ENCODE measurements at places on chromosomes 16 and 17.

DNA sequence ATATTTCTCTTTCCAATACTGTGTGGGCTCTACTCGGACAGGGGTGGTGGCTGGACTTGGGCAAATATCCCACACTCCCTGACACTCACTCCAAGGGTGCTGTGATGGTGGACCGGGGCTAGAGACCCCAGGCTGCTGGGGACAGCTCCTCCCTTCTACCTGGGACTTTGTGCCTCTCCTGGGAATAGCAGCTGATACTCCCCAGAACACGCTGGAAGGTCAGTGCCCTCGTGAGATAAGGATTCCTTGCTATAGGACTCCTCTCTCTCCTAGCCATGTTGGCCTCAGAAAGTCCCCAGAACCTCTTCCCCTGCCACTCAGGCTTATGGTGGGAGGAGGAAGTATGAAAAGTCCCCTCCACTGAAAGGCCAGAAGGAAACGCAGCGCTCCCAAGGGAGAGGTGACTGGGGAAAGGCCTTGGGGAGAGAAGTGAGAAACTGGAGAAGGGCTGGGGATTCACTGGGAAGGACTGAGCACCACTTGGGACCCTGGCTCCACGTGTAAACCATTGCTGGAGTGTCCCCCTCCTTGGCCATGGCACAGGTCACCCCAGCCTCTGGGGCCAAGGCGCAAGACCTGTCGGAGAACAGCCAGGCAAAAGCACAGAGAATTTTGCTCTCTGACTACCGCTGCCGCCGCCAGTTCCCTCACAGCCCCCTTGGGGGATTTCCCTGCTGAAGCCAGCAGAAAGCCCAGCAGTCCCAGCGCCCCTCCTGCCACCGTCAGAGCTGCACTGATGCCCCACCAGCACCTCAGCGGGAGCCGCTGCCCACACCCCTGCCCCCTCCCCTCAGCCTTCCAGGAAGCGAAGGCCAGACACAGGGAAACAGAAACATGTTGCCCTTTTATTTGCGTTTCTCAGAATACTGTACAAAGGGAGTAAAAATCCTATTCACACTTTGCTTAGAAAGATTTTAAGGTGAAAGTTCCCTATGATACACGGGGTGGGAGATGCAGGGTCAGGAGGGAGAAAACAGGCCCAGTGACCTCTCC lies 2.1 kb upstream of the GSDMB start:
- DNase-seq = no peak

GRCh38 chr17:37527249-37527851 lies 37.7 kb downstream of the DUSP14 start:
- peak; percentile 42 for DNase-seq

- no peak for DNase-seq
These were observed 32.2 kb upstream of the HAS3 start for GRCh38 chr16:69073181-69073702.

DNA sequence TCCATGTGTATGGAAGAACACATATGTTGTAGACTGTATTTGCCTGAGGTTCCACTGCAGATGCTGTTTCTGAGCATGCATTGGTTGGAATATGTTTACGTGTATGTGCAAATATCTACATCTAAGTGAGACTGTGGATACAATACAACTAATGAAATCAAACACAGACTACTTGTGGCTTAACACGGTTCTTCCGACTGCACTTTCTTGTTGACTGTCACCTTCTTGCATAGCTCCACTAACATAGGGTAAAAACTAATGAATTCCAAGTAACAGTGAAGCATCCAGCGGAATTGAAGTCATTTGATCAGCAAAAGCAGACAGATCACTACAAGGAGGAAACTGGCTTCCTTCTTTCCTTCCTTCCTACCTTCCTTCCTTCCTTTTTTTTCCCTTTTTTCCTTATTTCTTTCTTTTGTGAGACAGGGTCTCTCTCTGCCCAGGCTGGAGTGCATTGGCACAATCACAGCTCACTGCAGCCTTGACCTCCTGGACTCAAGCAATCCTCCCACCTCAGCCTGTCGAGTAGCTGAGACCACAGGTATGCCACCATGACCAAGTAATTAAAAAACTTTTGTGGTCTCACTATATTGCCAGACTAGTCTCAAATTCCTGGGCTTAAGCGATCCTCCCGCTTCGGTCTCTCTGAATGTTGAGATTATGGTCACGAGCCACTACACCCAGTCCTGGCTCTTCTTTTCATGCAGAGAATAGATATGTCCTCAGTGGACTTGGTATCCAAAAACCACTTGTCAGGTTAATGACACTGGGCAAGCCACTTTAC lies 22.0 kb upstream of the CCL1 start:
- no peak for DNase-seq

DNA sequence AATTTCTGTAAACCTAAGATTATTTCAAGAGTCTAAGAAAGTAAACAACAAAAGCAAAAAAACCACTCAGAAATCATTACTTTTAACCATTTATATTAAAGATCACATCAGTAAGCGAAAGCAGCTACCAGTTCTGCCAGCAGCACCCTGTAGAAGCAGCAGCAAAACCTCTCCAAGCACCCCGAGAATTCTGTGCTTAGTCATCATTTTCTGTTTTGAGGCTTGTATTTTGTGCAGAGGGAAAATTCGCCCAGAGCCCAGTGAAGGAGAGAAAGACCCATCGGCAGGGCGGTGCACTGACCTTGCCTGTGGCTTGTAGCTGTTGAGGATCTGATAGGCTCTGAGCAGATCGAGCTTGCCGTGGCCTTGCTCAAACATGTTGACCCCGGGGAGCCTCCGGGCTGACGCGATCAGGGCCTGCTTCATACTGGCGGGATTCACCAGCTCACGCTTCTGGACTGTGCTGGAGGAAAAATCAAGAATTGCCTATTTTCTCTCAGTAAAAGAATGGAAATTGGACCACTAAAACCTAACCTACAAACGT lies 35.2 kb downstream of the MBTPS1 start:
- no peak for DNase-seq

DNA sequence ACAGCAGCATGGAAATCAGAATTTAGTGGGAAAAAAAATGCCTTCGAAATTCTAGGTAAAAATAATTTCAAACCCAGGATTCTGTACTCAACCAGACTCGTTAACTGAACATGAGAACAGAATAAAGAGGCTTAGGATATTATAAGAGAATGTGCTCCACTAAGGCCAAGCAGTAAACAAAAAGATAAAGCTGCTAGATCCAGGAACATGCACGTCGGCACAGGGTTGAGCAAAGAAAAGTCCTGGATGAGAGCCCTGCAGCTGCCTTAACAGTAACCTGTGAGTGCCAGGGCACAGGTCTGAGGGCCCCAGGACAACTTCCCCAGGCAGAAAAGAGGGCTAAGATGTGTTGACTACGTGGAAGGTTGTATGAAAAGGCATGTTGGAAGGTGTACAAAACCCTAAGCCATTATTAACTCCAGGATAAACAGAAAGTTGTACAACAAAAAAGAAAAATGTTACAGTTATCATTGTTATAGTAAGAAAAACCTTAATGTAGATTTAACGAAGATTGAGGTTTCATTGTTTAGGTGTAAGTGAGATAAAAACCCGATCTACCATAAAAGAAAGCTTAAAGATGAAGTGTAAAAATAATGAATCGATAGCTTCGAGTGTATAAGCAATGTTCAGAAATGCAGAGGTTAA lies 42.3 kb upstream of the RBFOX3 start:
- DNase-seq = no peak

GRCh38 chr16:80046261-80046660 lies 445.7 kb upstream of the MAF start:
- no peak for DNase-seq

DNA sequence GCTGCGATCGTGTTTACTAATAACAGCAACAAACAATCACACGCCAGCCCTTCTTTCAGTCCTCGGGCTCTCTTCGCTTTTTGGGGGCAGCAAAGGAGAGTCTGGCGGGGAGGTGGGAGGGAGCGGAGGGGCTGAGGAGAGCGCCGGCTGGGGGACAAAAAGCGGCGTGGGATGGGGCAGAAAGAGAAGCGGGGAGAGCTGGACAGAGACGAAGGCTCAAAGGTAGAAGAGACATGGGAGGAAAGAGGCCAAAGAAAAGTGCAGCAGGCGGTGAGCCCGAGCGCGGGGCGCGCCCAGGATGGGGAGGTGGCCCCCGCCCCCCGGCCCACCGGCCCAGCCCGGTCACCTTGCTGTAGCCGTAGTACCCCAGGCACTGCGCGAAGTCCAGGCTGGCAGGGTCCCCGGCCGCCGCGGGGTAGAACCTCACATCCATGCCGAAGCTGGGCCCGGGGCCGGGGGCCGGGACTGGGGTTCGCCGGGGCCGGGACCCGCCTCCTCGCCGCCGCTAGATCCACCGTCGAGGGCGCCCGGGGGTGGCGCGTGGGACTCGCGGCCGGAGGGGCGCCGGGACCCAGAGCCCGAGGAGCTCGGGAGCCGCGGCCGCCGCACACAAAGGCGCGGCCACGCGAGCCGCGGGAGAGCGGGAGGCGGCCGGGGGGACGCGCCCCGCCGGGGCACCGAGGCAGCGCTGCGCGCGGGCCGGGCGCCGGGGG lies 496 bp downstream of the TOX3 start:
- no peak for DNase-seq

DNA sequence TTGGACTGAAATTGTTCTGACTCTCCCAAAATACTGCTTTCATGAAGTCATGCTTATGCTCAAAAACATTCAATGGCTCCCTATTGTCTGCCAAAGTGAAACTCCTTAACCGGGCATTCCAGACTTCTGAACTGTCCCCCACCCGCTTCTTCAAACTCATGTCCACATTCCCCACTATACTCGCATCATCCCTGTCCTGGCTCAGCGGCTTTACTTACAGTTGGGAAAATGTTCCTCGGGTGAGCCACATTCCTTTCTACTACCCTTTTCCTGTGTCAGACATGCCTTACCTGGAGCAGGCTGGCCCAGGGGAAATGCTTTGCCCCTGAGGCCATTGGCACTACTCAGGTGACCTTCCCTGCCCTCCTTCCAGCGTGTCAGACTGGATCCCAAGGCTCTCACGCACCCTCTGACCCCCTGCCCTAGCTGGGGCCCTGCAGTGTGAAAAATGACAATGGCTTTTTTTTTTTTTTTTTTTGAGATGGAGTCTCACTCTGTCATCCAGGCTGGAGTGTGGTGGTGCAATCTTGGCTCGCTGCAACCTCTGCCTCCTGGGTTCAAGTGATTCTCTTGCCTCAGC lies 5.3 kb downstream of the CYGB start:
- no peak for DNase-seq

GRCh38 chr17:9071811-9072498 lies 50.6 kb downstream of the NTN1 start:
- no peak for DNase-seq

DNA sequence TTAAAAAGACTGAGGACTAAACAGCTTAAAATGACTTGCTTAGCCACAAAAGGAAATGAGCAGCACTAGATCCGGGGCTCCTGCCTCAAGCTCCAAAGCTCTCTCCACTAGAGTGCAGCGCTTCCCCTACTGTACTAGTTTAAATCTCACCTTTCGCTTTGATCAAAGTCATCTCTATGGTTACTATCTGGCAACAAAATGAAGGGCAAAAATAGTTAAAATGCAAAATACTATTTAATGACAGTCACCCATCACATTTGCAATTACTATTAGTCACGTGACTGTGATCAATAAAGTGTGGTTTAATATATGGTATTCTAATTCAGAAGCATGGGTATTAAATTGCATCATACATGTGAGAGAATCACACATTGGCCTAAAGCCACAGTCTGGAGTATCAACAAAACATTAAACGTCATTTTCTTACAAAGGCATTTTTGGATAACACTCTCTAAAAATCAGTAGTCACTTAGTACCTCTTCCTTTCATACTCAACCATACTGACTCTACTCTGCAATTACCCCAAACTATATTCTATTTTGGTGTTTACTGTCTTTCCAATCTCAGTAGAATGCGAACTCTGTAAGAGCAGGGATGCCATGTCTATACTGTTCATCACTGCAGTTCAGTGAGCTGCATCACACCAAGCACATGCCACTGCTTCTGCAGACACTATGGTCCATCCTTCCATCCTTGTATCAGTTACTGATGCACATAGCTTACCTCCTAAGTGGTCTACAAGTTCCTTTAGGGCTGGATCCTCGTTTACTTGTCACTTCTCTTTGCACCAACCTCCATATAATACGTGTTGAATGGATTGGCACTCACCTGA lies 6.2 kb downstream of the PSMD12 start:
- DNase-seq = no peak

GRCh38 chr16:2952679-2953078 lies 11.4 kb upstream of the KREMEN2 start:
- no peak for DNase-seq

GRCh38 chr17:79979816-79980215 lies 55.9 kb downstream of the TBC1D16 start:
- no peak for DNase-seq

- no peak for DNase-seq
These were observed 62.8 kb downstream of the GRB7 start for GRCh38 chr17:39800540-39800939.

DNA sequence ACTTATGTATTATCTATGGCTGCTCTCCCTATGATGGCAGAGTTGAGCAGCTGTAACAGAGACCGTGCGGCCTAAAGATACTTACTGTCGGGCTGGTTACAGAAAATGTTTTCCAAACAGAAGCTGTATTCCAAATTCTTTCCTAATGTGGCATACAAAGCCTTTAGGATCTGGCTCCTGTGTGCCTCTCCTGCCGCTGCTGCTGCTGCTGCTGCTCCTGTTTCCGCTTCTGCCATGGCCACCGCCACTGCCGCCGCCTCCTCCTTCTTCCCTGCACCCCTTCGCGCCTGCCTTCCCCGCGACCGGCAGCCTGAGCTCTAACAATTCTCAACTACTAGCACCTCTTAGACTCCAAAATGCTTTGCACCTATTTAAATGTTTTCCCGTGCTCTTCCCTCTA lies 263.9 kb upstream of the TBX2 start:
- DNase-seq = no peak
